Breast epithelium (tissue), 4 donors: ENCODE measurements at places on chromosomes 5 and 9. TPM values are rescaled to one million over a fixed set of nuclear protein-coding genes. Genes with fewer than 3 reads are reported as not detected.

DNA sequence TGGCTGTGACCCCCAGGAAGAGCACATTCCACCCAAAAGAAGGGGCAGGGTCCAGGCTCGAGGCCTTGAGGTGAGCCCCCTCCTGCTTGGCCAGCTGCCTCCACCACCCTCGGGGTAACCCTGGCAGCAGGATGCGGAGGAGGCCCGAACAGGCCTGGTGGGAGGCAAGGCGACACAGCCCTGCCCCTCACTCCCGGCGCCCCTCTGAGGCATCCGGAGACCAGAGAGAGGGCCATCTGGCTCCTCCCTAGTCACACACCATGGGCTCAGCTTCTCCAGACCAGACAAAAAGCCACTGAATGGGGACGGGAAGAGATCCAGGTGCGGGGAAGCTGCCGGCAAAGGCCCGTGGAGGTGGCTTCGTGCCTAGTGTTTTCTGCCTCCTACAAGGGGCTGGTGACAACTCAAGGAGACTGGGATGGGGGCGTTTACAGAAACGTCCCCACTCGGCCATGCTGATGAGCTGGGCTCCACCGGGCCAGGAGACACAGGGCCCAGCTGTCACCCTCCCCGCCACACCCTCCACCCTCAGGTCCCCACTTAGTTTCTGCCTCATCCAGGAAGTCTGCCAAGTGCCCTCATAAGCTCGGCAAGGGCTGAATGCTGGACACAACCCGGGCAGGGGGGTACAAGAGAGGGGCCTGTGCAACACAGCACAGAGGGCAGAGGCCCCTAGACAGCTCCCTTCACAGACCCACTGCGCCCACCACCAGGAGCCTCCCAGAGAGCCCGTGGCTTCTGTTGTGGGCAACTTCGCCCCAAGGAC, 41.9 kb downstream of the NACC2 start:
- peak overlapping the region; percentile 79 for H3K27ac ChIP-seq
- H3K4me1 ChIP-seq, result peaks cover 10% of the 10 kb centered on the region
- H3K4me3 ChIP-seq, result peak overlapping the region; percentile 61
- no peaks in the 10 kb centered on the region for H3K27me3 ChIP-seq

DNA sequence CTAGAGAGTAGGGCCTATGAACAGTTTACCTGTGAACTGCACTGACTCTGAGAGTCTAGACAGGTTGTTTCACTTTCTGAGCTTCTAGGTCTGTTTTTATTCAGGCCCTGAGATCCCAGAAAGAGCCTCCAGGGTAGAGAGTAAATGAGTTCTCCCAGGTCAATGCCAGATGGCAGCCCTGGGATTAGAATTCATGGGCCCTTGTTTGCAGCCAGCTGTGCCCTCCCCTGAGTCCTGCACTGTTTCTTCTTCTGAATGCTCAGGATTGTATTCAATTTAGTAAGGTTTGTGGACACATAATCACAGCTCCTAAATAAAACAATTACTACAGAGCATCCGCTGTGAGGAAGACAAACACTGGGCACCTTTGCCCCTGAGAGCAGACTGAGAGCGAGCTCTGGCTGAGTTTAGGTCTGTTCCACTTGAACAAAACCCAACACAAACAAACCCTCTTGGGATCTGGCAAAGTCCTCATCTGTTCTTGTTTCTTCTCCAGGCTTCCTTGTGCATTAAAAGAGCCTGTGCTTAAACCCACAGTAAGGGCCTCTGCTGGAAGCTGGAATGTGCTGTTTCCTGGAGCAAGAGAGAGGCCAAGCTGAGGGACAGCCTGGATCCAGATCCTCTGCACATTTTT, 29.9 kb downstream of the FAM219A start:
- DNase-seq, result no peak
- no peak overlapping the region for H3K27ac ChIP-seq
- H3K27me3 ChIP-seq, result no peaks in the 10 kb centered on the region
- H3K4me1 ChIP-seq, result no peaks in the 10 kb centered on the region

DNA sequence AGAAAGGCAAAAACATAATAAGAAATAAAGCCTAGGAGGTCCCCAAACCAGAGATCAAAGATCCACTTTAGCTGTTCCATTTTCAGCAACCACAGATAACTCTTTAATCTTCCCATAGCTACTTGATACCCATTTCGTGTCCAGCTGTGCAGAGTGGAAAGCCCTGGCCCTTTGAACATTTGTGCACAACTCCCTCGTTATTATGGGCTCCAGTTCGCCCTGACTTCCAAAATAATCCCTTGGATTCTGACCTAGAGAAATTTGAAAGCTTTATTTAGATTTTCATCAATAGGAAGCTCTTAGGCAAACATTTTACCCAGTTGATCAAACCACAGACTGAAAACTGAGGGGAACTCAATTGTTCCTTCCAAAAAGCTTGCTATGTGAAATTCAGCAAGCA, 4.8 kb downstream of the MYOT start:
- H3K4me1 ChIP-seq, result no peaks in the 10 kb centered on the region
- H3K4me3 ChIP-seq, result no peak overlapping the region
- DNase-seq, result no peak
- H3K27ac ChIP-seq, result no peak overlapping the region
- H3K27me3 ChIP-seq, result no peaks in the 10 kb centered on the region

DNA sequence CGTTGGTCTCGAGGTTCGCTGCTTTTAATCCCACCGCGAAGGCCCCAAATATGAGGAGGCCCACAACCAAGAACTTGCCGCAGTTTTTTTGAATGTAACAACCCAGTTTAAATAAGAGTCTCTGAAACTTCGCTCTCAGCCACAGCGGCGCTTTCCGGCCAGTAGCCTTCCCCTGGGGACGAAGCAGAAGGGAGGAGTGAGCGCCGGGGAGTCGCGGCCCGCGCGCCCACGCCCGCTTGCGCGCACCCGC, 10.4 kb downstream of the PTCH1 start:
- DNase-seq, result no peak
- no peaks in the 10 kb centered on the region for H3K36me3 ChIP-seq
- peak overlapping the region; percentile 71 for H3K4me3 ChIP-seq
- no peaks in the 10 kb centered on the region for H3K4me1 ChIP-seq
- H3K27ac ChIP-seq, result peak overlapping the region; percentile 88

- H3K27me3 ChIP-seq, result no peaks in the 10 kb centered on the region
- no peak overlapping the region for H3K27ac ChIP-seq
- no peaks in the 10 kb centered on the region for H3K4me1 ChIP-seq
- no peak overlapping the region for H3K4me3 ChIP-seq
- H3K36me3 ChIP-seq, result no peaks in the 10 kb centered on the region
These were observed 29.4 kb downstream of the DYNC2I2 start for GRCh38 chr9:128627127-128627715.

GRCh38 chr5:80370390-80370789, 37.5 kb upstream of the ZFYVE16 start:
- H3K4me3 ChIP-seq, result no peak overlapping the region
- H3K4me1 ChIP-seq, result no peaks in the 10 kb centered on the region
- no peak overlapping the region for H3K27ac ChIP-seq
- no peak for DNase-seq

DNA sequence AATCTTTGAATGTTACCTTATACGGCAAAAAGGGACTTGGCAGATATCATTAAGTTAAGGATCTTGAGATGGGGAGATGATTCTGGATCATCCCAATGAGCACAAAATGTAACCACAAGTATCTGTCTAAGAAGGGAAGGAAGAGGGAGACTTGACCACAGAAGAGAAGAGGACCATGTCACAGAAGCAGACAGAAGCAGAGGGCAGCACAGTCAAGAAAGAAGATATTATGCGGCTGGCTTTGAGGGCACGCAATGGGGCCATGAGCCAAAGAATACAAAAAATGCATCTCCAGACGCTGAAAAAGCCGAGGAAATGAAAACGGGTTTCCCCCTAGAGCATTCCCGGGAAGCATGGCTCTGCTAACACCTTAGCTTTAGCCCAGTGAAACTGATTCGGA, 225.3 kb downstream of the NR2F1-AS1 start:
- H3K4me1 ChIP-seq, result no peaks in the 10 kb centered on the region
- no peak for DNase-seq
- H3K36me3 ChIP-seq, result no peaks in the 10 kb centered on the region
- no peak overlapping the region for H3K27ac ChIP-seq
- no peak overlapping the region for H3K4me3 ChIP-seq
- H3K27me3 ChIP-seq, result no peaks in the 10 kb centered on the region

- no peak for DNase-seq
- H3K4me3 ChIP-seq, result no peak overlapping the region
- no peaks in the 10 kb centered on the region for H3K27me3 ChIP-seq
- no peak overlapping the region for H3K27ac ChIP-seq
- no peaks in the 10 kb centered on the region for H3K4me1 ChIP-seq
- no peaks in the 10 kb centered on the region for H3K36me3 ChIP-seq
These were observed 306.8 kb downstream of the SPOCK1 start for GRCh38 chr5:137192293-137192743.

Gene IFNA21
- total RNA-seq, result not detected

Gene CRAT
- total RNA-seq, result 18.7 TPM

Gene C5
- total RNA-seq, result 22.7 TPM

Gene CCL27
- not detected for total RNA-seq
